ENCODE measurements at places on chromosomes 12 and 14. TPM values are rescaled to one million over a fixed set of nuclear protein-coding genes. Genes with fewer than 3 reads are reported as not detected.

The DGLUCY gene
- total RNA-seq, result 28.6 TPM

DNA sequence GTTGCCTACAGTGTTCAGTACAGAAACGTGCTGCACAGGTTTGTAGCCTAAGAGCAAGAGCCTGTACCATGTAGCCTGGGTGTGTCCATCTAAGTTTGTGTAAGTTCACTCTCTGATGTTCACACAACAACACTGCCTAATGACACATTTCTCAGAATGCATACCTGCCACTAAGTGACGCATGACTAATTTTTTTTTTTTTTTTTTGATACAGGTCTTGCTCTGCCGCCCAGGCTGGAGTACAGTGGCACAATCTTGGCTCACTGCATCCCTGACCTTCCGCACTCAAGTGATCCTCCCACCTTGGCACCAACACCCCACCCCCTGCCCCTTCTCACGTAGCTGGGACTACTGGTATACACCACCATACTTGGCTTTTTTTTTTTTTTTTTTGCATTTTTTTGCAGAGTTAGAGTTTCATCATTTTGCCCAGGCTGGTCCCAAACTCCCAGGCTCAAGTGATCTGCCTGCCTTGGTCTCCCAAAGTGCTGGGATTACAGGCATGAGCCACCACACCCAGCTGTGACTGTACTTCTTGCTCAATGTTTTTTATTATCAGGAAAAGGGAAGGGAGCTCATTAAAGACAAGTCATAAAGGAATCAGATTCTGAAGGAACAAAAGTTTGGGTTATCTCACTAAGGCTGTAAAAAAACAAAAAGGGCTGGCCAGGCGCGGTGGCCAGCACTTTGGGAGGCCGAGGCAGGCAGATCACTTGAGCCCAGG is 10.0 kb upstream of the CDC42BPB start:
- no peak for DNase-seq
- H3K4me3 ChIP-seq, result no peak overlapping the region
- no peaks in the 10 kb centered on the region for H3K4me1 ChIP-seq
- no peaks in the 10 kb centered on the region for H3K27me3 ChIP-seq
- H3K27ac ChIP-seq, result no peak overlapping the region

GRCh38 chr12:124833693-124834122 is 30.0 kb downstream of the SCARB1 start:
- H3K36me3 ChIP-seq, result no peaks in the 10 kb centered on the region
- H3K27ac ChIP-seq, result peak overlapping the region; percentile 62
- DNase-seq, result peak; percentile 96
- H3K4me3 ChIP-seq, result no peak overlapping the region
- no peaks in the 10 kb centered on the region for H3K27me3 ChIP-seq

The FKBP3 gene
- total RNA-seq, result 140 TPM

- H3K27me3 ChIP-seq, result no peaks in the 10 kb centered on the region
- DNase-seq, result no peak
- H3K4me3 ChIP-seq, result no peak overlapping the region
- H3K27ac ChIP-seq, result no peak overlapping the region
- no peaks in the 10 kb centered on the region for H3K4me1 ChIP-seq
- H3K36me3 ChIP-seq, result no peaks in the 10 kb centered on the region
Observed at GRCh38 chr12:126198966-126199692, 1133.9 kb downstream of the AACS start.

The ATF7IP gene
- total RNA-seq, result 174 TPM

DNA sequence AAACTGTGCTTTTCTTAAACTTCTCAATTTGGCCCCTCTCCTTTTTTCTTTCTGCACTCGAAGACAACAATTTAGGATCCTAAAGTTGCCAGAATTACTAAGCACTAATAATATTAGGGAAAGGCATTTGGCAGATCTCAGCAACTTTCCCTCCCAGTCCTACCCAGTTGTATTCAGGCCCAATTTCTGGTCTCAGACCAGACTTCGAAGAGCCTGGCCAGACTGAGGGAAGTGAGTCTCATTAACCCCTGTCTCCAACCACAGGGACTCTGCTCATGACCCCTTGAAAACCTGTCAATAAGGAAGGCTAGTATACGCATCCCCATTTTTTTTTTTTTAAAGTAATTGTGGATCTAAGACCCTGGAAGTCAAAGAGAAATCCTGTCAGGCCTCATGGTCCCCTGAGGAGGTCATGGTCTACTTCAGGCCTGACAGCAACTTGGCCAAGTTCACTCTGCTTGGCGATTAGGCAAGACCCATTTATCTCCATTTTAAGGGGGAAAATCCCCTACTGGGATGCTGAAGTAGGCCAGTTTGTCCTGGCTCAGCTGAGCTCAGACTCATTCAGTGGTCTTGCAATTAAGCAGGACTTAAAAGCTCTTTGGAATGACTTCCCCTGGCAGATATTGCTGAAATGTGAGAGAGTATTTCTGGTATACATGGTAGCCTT is 521.0 kb downstream of the FUT8 start:
- H3K27ac ChIP-seq, result no peak overlapping the region
- H3K4me1 ChIP-seq, result peaks cover 2% of the 10 kb centered on the region
- H3K27me3 ChIP-seq, result no peaks in the 10 kb centered on the region

- no peaks in the 10 kb centered on the region for H3K4me1 ChIP-seq
- H3K27ac ChIP-seq, result no peak overlapping the region
- H3K36me3 ChIP-seq, result no peaks in the 10 kb centered on the region
- no peak for DNase-seq
- no peak overlapping the region for H3K4me3 ChIP-seq
Observed at GRCh38 chr12:44663291-44663690, 212.8 kb downstream of the NELL2 start.

- H3K4me1 ChIP-seq, result peaks cover 4% of the 10 kb centered on the region
- DNase-seq, result peak; percentile 74
- no peaks in the 10 kb centered on the region for H3K36me3 ChIP-seq
- no peaks in the 10 kb centered on the region for H3K27me3 ChIP-seq
Observed at GRCh38 chr12:107349008-107349747, 255.8 kb upstream of the CRY1 start.

- no peaks in the 10 kb centered on the region for H3K36me3 ChIP-seq
- peaks cover 4% of the 10 kb centered on the region for H3K4me1 ChIP-seq
- H3K27me3 ChIP-seq, result no peaks in the 10 kb centered on the region
- DNase-seq, result peak; percentile 63
Observed at GRCh38 chr14:55438066-55438683, 2.2 kb downstream of the TBPL2 start.
